GF-D8 (cell line): ENCODE measurements at places on chromosomes 11 and 22.

DNA sequence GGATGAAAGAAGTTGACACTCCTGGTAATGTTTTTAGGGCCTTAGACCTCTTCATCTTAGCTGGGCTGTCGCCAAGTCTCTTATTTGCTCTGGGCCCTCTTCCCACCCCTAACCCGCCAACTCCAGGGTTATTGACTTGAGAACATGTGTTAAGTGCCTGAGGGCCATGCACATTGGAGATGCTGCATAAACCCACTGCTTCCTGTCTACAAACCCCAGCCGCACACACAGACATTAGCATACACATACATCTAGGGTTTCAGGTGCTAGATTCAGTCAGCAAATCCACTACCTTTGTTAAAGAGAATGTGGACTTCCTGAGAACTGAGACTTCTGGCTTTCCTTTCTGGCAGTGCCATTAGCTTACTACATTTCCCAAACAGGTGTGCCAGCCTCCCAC is 817 bp downstream of the PANX3 start:
- DNase-seq, result no peak

DNA sequence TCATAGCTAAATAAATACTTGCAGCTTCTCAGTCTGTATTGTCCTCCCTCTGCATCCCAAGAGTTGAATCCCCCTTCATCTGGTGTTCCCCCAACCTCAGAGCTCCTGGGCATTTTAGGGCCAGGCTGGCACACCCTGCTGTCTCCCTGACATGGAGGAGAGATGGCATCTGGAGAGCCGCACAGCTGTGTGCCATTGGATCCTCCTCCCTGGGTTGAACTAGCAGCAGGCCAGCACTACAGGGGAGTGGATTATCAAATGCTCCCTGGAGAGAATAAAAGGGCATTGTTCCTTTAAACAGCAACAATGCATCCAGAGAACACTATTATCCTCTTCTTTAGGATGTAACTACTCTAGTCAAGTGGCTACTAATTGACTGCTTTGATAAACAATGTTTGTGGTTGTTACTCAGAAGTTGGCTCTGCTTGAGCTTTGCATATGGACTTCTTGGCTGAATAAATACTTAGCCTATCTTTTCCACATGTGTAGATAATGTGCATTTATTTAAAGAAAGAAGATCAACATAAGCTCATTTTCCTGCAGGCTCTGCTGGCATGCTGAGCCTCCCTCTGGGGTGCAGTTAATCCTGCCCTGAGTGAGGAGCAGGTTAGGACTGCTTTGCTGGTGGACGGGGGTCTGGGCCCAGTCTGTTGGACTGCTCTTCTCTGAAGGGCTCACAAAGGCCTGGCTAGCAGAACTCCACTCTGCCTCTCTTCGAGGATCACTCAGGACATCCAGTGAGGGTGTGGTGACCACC is 897.2 kb downstream of the TBC1D22A start:
- DNase-seq, result no peak

GRCh38 chr11:47536915-47537314 is 16.0 kb downstream of the CELF1 start:
- no peak for DNase-seq

DNA sequence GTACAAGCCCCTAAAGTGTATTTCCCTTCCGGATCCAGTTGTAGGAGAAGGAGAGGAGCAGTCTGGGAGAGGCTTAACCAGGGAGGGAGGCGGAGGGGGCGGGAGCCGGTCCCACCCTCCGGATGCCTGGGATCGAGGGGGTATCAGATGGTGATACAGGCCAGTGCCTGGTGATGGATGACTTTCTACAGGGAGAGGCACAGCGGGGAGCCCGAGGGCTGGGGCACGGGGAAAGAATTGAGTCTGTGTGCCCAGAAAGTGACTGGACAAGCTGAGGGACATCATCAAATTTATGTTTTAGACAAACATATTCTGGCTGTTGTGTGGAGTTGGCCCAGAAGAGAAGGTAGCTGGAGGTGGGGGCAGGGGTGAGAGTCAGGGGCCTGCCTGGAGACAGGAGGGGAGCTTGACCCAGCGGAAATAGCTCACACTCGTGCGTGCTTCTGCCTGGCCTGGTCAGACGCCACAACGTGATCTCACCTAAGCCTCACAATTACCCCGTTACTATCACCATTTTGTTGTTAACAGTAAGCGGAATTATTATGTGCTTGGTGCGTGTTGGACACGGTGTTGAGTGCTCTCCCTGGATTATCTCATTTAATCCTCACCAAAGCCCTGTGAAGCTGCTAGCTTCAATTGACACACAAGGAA is 42.4 kb downstream of the AMPD3 start:
- DNase-seq, result no peak

DNA sequence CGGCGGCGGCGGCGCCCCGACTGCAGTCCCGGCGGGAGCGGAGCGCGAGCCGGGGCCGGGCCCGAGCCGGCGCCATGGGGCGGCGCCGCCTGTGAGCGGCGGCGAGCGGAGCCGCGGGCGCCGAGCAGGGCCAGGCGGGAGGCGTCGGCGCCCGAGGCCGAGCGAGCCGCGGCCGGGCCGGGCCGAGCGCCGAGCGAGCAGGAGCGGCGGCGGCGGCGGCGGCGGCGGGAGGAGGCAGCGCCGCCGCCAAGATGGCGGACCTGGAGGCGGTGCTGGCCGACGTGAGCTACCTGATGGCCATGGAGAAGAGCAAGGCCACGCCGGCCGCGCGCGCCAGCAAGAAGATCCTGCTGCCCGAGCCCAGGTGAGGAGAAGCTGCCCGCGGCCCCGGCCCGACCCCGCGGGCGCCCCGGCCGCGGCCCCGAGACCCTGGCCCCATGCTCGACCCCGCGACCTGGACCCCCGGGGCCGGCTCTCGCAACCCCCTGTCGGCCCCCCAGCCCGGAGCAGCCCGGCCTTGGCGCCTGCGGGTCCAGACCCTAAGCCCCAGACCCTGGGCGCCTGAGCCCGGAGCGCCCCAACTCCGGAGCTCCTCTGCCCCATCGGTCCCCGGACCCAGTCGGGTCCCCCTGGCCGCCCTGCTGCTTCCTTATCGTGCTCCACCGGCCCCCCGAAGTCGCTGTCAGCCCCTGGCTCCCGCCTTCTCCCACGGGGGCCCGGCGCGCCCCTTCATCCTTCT is at the start of gene GRK2:
GRK2 (plus strand) TSS at position 25 of the 739 bp plus-strand sequence; CDS start at position 252, 227 bp downstream.
- no peak for DNase-seq
